ENCODE measurements at places on chromosomes 1 and 21. TPM values are rescaled to one million over a fixed set of nuclear protein-coding genes. Genes with fewer than 3 reads are reported as not detected.

DNA sequence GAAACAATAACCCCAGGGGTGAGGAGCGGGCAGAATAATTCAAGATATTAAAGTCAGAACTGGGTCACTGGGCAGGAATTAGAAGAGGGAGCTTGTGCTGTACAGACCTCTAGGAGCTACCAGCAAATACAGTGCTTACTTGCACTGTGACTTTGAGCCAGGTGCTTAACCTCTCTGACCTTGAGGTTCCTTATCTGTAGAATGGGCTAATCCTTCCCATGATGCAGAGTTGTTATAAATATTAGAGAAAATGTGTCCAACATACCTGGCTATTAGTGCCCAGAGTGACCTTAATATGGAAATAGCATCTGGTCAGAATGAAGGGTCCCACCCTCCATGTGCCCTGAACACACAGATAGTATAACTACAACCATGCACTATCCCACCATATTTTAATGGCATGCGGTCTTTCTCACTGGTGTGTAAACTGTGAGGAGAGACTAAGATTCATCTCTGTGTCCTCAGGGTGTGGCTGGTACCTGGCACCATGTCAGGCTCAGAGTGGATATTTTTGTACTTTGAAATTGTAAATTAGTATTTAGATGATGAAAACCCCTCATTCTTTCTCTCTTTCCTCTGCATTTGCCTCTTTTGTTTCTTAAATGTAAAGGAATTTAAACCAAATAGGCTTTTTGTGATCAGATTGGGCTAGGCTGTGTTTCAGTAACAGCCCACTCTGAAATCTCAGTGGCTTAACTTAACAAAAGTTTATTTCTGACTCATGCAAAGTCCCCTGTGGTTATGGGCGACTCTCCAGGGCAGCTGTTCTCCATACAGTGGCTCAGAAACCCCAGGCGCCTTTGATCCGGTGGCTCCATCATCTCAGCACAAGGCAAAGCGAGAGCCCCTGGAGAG, 60.0 kb upstream of the ROR1 start:
- no peak for DNase-seq

- no peak for DNase-seq
Observed at GRCh38 chr1:31483012-31483946, 70.3 kb downstream of the SERINC2 start.

DNA sequence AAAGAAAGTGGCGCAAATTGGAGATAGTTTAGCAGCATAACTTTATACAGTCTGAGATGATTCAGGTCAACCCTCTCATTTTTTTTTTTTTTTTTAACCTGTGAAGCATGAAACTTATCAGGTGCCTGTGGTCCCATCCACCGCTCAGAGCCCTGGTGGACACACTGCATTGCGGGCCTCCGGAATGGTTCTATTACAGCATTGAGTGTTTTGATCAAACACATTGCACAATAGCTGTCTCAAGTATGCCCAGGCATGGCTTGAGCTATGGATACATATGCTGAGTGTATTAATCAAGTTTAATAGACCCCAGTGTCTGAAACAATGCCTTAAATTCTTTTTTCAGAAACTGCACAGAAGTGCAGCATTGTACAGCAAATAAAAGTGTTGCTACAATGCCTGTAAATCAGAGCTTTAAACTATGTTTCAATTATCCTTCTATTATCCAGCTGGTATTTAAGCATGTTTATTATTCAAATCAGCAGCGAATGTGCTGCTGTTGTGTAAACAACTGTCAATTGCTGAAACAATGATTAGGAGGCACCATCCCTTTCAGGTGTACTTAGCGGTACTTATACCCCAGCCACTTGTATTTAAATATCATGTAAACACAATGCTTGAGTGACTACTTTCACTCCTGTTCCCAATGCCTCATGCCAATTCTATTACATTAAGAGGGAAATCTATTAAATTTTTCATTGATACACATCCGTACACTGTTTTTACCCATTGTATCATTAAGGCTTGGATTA, 456.6 kb downstream of the RPS6KC1 start:
- DNase-seq, result no peak

GRCh38 chr1:101603726-101604125, 366.9 kb downstream of the S1PR1 start:
- no peak for DNase-seq

DNA sequence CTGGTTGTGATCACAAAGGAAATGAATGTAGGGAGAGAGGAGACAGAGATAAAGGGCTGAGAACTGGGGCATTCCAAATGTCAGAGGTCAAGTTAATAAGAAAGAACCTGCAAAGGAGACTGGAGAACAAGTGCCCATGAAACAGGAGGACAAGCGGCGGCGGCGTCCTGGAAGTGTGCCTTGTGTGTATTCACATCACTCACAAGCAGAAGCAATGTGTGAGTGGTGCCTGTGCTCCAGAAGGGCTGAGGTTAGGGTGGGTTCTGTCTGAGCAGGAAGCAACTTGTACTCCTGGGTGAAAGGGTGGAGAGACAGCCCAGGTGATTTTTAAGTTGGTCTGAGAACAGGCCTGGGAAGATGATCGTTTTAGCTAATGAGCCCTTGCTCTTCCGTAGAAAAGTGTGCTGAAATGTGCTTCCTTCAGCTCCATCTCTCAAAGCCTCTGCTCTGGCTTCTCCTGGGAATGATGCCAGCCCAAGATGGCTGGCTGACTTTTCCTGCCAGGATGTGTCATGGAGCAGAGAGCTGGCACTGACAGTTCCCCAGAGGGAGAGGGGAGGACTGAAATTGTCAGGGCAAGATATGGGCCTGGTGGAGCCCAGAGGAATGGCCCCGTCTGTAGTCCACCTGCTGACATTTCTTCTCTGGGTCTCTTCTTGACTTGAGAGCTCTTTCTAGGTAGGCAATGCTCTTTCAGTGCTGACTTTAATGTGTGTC, 25.1 kb upstream of the PLEKHA6 start:
- DNase-seq, result no peak

- DNase-seq, result no peak
Observed at GRCh38 chr1:243507001-243507671, 251.3 kb downstream of the SDCCAG8 start.

- no peak for DNase-seq
Observed at GRCh38 chr1:169486281-169487051, 722 bp upstream of the SLC19A2 start.

- DNase-seq, result no peak
Observed at GRCh38 chr21:35172231-35172630, 123.1 kb upstream of the RUNX1 start.

DNA sequence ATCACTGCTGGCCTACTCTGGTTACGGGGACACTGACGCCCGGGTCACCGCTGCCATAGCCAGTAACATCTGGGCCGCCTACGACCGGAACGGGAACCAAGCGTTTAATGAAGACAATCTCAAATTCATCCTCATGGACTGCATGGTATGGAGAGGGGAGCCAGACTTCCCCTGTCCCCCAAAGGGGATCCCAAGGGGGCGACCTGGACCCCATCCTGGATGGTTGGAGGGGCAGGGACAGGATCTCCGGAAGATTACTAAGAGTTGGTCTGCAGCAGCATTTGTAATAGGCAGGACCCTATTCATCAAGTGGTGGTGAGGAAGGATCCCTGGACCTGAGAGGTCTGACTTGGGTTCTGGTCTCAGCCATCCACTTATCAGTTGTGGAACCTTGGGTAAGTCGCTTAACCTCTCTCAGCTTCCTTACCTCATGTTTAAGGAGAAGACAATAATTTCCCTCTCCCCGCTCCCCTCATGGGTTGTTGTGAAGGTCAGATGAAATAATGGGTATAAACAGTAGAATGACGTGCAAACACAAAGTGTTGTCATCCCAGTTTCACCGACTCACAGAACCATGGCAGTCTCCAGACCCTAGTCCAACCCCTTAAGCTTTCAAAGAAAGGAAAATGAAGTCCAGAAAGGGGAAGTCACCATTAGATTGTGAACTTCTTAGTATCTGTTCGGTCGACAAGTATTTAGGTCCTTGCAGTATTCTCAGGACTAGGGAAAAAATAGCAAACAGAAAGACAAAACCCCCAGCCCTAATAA, 883 bp downstream of the LAMTOR2 start:
- no peak for DNase-seq

- no peak for DNase-seq
Observed at GRCh38 chr21:14876524-14876840, 188.3 kb downstream of the NRIP1 start.

GRCh38 chr1:11156441-11156840, 32.7 kb upstream of the ANGPTL7 start:
- no peak for DNase-seq

GRCh38 chr21:30227128-30227527, 11.2 kb upstream of the CLDN8 start:
- DNase-seq, result no peak

DNA sequence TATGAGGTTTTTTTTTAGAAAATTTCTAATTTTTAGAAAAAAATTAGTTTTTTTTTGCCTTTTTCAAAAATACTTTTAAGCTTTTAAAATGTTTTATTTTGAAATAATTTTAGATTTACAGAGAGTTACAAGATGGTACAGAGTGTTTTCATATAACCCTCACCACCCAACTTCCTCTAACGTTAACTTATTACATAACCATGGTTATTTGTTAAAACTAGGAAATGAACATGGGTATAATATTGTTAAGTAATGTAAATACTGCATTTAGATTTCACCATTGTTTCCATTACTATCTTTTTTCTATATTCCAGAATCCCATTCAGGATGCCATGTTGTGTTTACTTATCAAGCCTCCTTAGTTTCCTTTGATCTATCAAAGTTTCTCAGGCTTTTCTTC, 45.2 kb upstream of the ST6GALNAC3 start:
- no peak for DNase-seq

DNA sequence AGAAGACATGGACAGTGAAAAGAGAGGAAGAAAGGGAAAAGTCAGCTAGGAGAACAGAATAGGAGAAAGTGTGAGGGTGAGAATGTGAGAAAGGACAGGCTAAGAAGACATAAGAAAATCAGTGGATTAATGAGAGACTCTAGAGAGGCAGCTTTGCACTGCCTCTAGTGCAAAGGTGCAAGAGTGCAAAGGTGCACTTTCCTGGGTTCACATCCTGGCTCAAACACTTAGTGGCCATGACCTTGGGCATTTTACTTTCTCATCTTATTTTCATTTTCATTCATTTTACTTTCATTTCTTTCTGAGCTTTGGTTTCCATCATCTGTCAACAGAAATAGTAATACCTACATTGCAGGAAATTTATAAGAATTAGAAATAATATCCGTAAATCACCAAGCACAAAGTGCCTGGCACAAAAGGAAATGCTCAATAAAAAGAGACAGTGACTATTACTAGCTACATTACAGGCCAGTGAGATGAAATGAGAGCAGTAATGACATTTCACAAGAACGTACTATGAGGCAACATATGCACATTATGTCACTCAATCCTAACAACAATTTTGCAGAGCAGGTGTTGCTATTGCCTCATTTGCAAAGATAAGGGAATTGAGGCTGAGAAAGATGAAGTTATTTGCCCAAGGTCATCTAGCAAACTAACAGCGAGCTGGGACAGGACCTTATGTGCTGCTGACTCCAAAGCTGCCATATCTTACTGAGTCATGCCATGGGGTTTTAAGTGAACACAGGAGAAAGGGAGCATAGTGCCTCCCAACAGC, 107.0 kb upstream of the TLR5 start:
- DNase-seq, result no peak

DNA sequence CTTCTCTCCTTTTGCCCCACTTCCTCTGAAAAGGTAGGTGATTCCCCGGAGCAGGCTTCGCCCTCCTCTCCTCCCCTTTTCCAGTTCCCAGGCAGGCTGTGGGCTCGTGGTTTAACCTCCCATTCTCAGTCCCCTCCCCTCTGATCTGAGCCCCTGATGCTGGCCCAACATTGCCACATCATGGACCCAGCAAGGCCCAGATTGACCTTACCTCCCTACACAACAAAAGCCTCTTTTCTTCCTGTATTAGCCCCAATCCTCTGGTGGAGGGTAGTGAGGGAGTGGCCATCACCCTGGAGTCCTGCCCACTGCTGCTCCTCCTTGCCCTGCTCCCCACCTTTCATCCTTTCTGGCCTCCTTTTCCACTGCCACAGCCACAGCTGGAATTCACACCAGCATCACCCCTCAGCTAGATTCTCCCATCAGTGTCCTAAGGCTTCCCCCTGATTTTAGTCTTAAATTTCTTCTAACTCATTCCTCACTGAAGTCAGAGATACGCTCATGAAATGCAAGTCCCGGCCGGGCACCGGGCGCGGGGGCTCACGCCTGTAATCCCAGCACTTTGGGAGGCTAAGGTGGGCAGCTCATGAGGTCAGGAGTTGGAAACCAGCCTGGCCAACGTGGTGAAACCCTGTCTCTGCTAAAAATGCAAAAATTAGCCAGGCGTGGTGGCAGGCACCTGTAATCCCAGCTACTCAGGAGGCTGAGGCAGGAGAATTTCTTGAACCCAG, 7.0 kb upstream of the ZBTB48 start:
- DNase-seq, result no peak

Gene PBX1
- 170 TPM for polyA plus RNA-seq

Gene GJA8
- 0.53 TPM for polyA plus RNA-seq

All from right renal cortex interstitium (tissue), 3 donors.